ENCODE measurements at places on chromosomes 5 and 9.

GRCh38 chr5:26023361-26023760 is 1015.0 kb downstream of the CDH9 start:
- no peak for DNase-seq

- DNase-seq: no peak
Measured at GRCh38 chr9:78505546-78505945, 208.6 kb downstream of the PSAT1 start.

GRCh38 chr5:160369990-160370712 is at the start of gene C1QTNF2:
Gene C1QTNF2 (minus strand): TSS chr5:160370626. CDS start chr5:160355011, 15,615 bp downstream.
- peak; percentile 75 for DNase-seq

DNA sequence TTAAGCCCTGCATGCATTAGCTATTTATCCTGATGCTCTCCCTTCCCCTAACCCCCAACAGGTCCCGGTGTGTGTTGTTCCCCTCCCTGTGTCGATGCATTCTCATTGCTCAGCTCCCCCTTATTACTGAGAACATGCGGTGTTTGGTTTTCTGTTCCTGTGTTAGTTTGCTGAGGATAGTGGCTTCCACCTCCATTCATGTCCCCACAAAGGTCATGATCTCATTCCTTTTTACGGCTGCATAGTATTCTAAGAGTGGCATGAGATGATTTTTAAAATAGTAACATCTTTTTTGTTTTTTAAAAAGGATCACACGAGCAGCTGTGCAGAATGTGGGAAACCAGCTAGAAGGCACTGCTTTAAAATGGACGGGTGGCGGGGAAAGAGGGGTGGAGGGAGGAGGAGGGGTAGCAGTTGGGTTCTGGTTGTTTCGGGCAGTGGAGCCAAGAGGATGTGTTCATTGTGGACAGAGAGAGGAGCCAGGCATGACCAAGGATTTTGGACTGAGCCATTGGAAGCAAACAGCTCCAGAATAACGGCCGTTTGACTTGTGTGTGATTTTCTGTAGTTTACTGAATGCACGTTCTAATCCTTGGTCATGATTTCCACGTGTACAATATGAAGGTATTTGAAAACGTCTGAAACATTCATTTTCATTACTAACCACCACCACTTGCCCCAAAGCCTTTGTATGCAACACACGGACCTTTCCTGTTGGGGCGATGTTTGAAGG is 1.7 kb upstream of the TENT4A start:
- no peak for DNase-seq

- DNase-seq: no peak
Measured at GRCh38 chr9:12464400-12464799, 228.8 kb upstream of the TYRP1 start.

DNA sequence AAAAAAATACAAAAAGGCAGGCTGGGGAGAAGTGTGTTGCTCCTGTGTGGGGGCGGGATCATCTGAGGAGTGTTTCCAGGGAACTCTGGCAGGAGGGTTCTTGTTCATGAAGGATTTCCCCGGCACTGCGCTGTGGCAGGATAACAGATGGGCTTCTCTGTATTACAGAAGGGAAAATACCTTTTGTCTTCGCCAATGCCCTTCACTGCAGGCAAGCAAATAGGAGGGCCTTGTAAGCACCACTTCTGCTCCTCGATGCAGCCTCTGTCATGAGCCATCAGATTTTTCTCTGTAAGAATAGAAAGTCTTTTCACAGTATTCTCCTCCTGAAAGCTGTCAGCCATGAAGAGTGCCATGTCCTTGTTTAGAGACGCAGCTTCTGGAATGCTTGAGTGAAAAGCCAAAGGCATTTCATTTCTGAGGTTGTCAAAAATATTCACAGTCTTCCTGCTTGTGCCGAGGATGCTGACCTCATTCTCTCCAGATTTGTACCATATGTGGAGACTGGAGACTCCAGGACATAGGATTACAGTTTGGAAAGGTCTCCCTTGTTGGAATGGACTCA is 294.0 kb downstream of the YTHDC2 start:
- peak; percentile 30 for DNase-seq

DNA sequence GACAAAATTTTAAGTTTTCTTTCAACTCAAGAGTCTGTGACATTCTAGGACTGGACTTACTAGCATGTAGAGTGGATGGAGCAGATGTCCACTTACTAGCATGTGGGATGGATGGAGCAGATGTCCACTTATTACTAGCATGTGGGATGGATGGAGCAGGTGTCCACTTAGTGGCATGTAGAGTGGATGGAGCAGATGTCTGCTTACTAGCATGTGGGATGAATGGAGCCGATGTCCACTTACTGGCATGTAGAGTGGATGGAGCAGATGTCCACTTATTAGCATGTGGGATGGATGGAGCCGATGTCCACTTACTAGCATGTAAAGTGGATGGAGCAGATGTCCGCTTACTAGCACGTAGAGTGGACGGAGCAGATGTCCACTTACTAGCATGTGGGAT is 2.4 kb downstream of the SLC36A1 start:
- no peak for DNase-seq

GRCh38 chr5:38806775-38807258 is 39.0 kb upstream of the OSMR start:
- peak; percentile 98 for DNase-seq

DNA sequence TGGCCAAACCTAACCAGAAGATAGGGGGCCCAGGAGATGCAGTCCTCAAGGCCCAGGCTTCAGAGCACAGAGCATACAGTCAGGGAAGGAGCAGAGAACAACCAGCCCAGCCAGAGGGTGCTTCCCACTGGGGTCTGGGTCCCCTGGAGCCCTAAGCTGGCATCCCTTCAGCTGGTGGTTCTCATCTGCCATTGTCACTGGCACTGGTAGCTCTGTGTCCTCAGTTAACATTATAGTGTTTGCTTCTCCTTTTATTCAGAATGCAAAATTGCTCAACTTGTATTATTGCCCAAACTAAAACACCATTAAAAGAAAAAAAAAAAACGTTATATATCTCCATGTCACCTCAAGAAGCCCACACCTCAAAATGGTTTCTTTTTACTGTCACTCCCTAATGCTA is 219.2 kb downstream of the ENC1 start:
- DNase-seq: no peak

GRCh38 chr9:4987961-4988421 is 2.9 kb downstream of the JAK2 start:
- DNase-seq: peak; percentile 81

- DNase-seq: no peak
Measured at GRCh38 chr5:168607946-168608345, 28.8 kb upstream of the PANK3 start.

- no peak for DNase-seq
Measured at GRCh38 chr9:81620002-81620390, 69.4 kb downstream of the TLE1 start.

- no peak for DNase-seq
Measured at GRCh38 chr5:108703313-108703712, 44.4 kb upstream of the FER start.

DNA sequence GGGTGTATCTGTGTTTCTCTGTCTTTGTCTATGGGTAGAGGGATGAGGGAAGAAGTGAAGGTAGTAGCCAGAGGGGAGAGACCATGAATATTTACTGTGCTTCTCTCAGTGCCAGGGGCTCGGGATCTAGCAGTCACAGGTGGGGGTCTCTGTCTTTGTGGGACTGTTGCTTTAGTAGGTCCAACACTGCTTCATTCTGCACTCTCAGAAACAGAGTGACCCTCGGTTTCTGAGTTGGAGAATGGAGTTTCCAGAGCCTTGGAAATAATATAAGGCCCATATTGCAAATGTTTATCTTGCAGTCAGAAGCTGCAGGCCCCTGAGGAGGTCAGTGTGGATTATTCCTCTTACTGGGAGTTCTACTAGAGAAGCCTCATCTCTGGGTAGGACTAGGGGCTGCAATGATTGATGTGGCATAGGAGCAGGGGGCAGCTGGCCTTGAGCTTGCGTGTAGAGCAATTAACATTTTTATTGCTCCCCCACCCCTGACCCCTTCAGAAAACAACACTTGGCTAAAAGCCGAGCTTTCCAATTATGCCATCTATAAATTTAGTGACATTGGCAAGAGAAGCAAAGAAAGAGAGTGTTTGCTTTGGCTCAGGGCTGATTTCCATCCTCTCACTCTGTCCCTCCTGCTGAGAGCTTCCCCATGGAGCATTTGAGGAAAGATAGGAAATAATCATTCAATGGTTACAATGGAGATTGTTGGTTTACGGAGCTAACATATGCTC is 55.0 kb upstream of the TRPC7 start:
- no peak for DNase-seq

GRCh38 chr9:128243215-128244018 is 32.4 kb downstream of the GOLGA2 start:
- no peak for DNase-seq

- DNase-seq: no peak
Measured at GRCh38 chr5:52898961-52899680, 90.0 kb upstream of the ITGA2 start.

- DNase-seq: no peak
Measured at GRCh38 chr5:153661897-153662296, 171.4 kb downstream of the GRIA1 start.

DNA sequence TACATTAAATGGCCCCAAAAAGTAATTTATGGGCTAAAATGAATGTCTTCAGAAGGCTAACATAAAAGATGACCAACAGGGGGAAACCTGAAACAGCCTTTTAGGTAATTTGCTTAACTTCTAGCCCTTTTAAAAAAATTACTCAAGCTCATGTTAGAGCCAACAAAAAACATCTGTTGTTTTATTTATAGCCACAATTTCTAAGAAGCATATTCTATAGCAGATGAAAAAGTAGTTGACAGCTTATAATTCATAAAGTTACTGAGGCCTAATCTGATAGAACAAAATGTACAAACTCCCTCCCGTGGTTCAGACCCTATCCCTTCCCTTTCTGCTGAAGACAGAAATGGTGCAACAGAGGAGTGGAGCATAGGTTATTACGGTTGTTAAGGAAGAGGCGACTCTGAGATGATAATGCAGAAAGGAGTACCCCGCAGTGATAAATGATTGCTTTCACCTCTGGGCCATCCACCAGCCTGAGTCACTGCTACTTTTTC is 46.1 kb downstream of the PIK3R1 start:
- DNase-seq: peak; percentile 50

GRCh38 chr5:145484158-145484557 is 351.0 kb downstream of the PRELID2 start:
- peak; percentile 83 for DNase-seq

DNA sequence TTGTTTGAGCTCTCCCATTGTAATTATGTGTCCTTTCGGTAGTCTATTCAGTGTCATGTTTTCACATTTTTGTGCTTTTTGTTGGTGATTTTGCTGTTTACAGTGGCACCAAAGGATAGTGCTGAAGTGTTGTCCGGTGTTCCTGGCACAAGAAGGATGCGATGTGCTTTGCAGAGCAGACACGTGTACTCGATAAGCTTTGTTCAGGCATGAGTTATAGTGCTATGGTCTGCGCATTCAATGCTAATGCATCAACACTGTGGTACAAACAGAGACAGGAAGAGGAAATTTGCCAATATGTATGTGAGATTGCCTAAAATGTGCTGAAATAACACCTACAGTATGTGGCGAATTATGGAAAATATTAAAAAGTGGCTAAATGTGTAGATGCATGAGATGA is 913.4 kb upstream of the ACO1 start:
- no peak for DNase-seq

DNA sequence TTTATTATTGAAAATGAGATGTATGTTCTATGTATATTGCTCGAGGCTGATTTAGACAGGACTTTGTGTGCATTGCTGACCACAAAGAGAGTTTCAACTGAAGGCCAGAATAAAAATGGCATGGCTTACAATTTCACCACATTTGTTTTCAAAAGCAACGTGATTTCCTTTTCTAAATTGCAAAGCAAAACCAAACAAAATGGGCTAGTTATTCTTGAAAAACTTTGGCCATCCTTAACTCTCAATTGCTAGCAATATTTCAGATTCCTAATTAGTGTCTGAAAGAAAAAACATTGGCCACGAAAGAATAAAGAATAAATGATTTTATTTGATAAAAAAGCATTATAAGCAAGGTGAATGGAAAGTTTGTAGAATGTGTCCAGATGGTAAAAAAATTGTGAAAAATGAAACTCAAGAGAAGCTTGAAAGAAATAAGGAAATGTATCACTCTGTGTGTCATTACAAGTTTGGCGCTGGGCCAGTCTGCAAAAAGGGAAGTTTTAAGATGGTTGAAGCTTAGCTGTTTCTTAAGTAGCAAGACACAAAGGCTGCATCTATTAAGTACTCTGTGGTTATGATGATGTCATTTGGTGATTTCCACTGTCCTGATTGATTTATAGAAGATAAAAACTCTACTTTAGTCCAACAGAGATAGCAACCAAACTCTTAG is 89.2 kb upstream of the PRLR start:
- peak; percentile 62 for DNase-seq

GRCh38 chr5:94562327-94562971 is 56.0 kb downstream of the KIAA0825 start:
- DNase-seq: no peak

DNA sequence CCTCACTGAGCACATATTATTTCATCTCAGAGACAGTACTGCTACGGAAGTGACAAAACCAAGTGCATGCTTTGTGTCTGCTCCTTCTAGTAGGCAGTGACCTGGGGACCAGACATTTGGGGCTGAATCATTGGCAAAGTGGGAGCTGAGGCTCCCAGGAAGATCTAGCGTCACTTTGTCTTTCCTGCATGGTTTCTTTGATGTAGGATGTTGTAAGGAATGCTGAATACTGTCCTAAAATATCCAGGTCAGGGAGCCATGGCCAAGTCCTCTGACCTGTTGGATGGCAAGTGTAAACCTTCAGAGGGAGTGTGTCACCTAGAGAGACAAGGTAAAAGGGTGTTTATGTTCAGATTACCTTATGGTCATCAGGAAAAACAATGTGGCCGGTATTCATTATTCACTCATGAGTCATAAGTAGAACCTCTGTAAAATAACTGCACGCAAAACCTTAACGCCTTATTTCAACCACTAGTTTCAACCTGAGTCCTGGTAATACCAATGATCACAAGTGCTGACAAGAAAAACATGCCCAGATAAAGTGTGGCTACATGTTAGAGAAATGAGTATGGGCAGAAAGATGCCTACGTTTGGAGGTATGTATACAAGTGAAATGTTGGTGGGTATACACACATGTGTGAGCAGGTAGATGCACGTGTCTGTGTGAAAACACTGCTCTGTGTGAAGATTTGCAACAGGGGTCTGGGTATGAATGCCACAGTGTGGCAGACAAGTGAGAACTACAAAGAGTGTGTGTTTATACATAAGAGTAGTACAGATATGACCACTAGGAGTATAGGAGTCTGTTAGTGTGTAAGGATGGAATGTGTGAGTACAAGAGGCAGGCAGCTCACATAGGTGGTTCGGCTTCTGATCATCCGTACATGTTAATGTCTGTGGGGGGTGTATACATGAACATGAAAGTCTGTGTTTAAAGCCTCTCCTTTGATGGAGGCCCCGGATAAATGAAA is 263.9 kb downstream of the SPOCK1 start:
- DNase-seq: no peak
